ENCODE measurements at places on chromosomes 12 and 14.

DNA sequence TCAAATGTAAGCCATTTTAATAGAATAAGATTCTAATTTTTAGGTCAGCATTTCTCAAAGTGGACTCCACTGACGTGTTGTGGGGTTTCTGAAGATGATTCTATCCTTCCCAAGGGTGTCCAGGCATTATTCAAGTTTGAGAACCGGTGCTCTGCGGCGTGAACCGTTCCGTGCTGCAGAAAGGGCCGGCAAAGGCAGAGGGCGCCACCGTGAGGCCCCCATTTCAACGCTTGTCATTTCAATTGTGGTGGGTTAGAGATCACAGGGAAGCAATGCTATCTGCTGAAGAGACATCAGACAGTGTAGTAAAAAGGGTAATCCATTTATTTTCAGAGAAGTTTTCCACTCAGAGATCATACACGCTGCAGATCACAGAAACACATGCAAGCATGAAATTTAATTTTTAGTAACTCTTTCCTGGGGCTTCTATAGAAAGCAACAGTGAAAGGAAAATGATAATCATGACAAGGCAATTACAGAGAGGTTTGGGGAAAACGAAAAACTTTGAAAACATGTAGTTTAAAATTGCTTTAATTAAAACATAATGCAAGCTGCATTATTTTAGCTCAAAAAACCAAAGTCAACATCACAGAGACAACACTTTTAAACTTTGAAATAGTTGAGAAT is 201.7 kb downstream of the EXOC5 start:
- no peak for DNase-seq

DNA sequence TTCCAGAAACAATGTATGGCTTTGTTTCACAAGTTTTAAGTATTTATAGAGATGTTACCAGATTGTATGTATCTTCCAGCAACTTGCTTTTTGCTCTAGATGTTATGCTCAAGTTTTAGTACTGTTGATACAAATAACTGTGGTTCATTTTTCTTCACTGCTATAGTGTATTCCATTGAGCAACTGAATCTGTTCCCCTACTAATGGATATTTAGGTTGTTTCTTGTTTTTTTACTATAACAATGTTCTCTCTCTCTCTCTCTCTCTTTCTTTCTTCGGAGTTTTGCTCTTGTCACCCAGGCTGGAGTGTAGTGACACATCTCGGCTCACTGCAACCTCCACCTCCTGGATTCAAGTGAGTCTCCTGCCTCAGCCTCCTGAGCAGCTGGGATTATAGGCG is 16.6 kb downstream of the HCAR2 start:
- no peak for DNase-seq

DNA sequence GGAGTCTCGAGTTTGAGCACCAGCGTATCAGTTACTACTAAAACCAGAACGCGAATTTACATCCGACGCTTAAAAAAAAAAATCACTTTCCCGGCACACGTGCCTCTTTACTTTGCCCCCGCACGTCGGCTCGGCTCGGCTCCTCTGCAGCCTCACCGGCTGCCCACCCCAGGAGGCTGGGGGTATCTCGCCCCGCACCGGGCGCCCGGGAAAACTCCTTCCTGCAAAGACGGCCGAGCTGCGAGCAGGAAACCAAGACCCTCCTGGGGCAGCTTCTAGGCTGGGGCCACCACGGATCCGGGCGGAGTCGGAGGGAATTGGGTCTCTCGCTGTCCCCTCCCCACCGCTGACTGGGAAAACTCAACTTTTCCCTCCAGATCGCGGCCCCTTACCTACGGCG is 610 bp downstream of the VSIG10 start:
- DNase-seq = no peak

- no peak for DNase-seq
Observed at GRCh38 chr14:58815794-58816193, 178.0 kb downstream of the DACT1 start.

DNA sequence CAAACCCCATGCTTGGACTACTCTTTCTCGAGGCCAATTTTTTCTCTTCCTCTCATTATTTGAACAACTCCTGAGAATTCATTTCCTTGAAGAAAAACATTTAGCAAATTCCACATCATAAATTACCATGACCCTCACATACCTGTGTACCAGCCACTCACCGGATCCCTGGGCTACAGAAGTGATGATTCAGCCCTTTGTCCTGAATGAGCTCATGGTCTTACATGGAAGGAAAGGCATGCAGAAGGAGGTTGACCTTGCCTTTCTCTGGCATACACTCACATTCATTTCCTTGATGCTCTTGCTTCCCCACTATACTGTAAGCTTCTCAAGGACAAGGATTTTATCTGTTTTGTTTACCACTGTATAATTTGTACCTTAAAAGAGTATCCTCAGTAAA is 191.5 kb downstream of the SLC5A8 start:
- no peak for DNase-seq

DNA sequence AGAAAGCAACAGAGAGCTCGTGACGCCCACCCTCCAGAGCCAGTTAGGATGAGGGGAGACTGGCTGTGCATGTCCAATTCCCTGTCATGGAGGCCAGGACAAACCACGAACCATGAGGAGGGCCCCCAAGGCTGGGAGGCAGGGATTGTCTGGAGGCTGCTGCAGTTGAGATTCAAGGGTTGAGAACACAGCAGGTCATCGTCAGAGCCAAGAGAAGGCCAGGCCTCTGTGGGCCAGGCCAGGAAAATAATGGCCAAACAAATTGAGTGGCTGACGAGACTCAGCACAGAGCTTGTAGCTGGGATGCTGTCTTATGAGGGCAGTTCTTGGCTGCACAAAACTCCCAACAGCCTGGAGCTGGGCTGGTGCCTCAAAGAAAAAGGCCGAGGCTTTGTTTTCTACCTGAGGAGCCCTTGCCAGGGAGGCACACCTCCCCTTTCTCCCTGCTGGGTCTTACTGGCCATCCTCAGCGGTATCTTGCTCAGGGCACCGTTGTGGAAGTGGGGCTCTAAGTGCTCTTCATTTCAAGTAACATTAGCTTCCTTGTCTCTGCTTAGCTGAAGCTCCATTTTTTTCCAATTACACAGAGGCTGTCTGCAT is 665.9 kb downstream of the BCL11B start:
- no peak for DNase-seq

- DNase-seq = no peak
Observed at GRCh38 chr14:74265301-74265965, 26.2 kb downstream of the VSX2 start.

GRCh38 chr14:96095581-96096476 is 56.7 kb downstream of the C14orf132 start:
- no peak for DNase-seq

DNA sequence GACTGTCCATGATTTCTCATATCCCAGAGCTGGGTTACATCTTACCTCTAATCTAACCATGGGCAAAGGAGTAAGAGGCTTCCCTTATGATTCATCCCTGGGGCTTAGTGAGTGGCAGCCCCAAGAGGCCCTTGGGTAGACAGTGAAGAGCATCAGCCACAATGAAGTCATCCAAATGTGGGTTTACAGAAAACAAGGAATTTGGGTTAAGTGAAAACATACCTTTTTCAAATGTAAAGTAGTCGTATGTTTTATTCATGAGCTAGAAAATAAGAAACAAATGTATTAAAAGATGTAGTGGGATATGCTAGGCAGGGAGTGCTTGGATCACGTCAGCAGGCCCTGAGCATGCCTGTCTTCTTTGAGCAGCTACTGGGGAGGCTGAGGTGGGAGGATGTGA is 54.0 kb upstream of the ELK3 start:
- DNase-seq = no peak

- no peak for DNase-seq
Observed at GRCh38 chr12:7499636-7500035, 3.9 kb downstream of the CD163 start.

GRCh38 chr12:69392179-69392928 is 32.8 kb downstream of the YEATS4 start:
- DNase-seq = no peak

DNA sequence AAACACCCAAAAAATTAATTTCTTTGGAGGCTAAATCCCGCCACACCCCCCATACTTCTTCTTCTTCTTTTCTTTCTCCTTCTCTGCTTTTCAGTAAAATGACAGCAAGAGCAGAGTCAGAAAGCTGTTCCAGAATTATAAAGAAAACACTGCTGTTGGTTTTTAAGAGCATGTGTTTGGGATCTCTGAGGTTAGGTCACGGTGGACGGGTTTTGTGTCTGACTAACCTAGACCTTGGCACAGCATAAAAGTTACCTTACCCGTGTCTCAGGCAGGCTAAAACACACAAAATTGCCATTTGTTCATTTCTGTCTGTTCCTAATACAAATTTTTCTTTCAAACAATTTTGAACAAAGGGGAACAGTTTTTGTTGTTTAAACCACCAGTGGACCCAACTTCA is 540.8 kb downstream of the NRXN3 start:
- DNase-seq = no peak

DNA sequence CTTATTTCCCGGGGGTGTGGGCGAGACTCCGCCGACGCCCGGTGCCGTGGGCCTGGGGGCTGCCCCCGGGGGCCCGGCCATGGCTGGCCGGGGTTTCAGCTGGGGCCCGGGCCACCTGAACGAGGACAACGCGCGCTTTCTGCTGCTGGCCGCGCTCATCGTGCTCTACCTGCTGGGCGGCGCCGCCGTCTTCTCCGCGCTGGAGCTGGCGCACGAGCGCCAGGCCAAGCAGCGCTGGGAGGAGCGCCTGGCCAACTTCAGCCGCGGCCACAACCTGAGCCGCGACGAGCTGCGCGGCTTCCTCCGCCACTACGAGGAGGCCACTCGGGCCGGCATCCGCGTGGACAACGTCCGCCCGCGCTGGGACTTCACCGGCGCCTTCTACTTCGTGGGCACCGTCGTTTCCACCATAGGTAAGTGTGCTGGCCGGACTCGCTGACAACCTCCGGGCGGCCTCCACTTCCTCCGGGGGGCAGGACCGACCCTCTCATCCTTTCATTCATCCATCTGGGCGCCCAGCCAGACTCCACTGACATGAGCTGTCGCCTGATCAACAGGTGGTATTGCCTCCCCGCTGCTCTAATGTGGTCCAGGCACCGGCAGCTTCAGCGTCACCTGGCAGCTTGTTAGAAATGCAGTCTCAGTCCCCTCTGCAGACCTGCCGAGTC is 467 bp downstream of the KCNK13 start:
- DNase-seq = no peak

DNA sequence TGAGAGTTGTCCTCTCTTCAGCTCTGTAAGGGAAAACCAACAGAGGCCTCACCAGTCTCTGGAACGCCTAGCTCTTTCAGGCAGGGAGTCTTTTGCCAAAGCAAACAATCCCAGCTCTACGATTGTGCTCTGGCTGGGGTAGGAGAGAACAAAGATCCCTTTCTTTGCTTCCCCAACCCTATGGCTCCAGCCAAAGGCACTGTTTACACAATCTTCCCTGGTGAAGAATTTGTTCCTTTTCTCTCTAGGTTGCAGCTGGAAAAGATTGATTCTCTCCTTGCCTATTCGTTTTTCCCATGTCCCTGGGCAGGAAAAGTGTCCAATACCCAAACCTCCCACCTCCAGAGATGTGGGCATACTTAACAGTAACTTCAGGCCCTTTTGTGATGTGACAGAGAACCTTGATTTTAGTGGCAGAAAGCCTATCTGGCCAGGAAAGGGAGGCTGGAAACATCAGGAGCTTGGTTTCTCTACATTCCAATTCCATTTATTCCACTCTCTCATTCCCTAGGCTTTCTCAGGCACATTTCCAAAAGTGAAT is 16.8 kb downstream of the ATP5MC2 start:
- DNase-seq = no peak

GRCh38 chr14:99724196-99724891 is 40.2 kb downstream of the CYP46A1 start:
- DNase-seq = no peak

DNA sequence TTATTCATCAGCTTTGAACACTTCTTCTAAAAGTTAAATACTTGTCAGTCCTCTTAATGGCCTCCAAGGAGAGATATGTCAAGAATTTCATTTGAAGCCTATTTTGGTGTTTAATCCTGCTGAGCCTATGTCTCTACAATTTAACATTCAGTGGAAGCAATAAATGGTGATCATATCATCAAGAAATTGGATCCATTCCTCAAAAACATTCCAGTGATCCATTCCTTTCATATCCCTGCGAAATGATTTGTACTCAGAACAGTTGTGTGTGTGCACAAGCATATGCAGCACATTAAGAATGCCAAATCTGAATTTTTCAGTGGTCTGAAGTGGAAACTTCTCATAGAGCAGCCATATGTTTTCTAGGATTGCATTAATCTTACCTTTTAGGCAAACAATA is 373.7 kb upstream of the SYT1 start:
- no peak for DNase-seq

DNA sequence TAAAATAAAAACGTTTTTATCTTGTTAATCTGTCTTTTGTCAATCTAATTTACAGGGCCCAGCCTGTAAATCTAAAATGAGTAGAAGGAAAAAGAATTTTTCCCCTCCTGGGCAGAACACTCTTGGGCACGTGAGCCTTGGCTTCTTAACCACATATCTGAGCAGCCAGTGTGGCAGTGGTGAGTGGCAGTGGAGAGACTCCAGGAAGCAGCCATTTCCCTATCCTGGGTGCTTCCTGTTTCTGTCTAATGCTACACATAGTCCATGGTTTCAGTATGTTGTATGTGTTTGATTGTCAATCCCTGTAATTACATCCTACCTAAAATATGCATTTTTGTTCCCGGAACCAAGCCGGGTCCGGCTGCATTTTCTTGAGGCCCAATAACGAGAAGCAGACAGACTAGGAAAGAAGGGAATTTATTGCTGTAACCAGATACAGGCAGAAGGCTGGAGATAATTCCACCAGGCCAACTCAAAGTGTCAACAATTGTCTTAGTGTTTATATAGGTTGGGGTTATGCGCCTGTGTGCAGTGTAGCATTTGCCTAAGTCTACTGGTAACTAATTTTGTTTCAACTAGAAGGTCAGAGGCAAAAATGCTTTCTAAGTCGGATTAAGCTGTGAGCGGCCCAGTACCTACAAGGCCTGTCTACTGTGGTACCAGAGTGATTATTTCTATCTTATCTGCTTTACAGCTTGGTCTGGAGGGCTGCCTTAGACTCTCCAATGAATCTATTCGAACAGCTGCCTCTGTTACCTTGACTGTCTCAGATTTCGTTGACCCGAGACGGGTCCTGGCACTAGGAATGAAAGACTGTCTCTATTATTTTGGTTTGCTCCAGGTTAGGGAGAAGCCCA is 82.4 kb upstream of the RESF1 start:
- DNase-seq = no peak

GRCh38 chr12:4289231-4289878 is 15.8 kb downstream of the CCND2 start:
- no peak for DNase-seq

- no peak for DNase-seq
Observed at GRCh38 chr12:71299541-71300376, 139.8 kb upstream of the LGR5 start.

GRCh38 chr12:105445649-105446048 is 115.2 kb downstream of the C12orf75 start:
- no peak for DNase-seq

GRCh38 chr14:50659327-50659974 is 8.7 kb downstream of the SAV1 start:
- no peak for DNase-seq

- DNase-seq = no peak
Observed at GRCh38 chr12:131192951-131193350, 239.2 kb downstream of the ADGRD1 start.

GRCh38 chr12:28776220-28776619 is 372.9 kb upstream of the FAR2 start:
- DNase-seq = no peak

GRCh38 chr14:81337073-81337472 is 63.1 kb downstream of the STON2 start:
- DNase-seq = no peak

GRCh38 chr12:6364044-6364374 is 11.4 kb downstream of the SCNN1A start:
- no peak for DNase-seq

All from effector CD8-positive, alpha-beta T cell (primary cell).